Stimulated activated CD4-positive, alpha-beta T cell treated with anti-CD3 and anti-CD28 coated beads, Interleukin-1b, Interleukin-23, amount 100 ng/mL, for 1 hour (primary cell): ENCODE measurements at places on chromosomes 3 and 15.

DNA sequence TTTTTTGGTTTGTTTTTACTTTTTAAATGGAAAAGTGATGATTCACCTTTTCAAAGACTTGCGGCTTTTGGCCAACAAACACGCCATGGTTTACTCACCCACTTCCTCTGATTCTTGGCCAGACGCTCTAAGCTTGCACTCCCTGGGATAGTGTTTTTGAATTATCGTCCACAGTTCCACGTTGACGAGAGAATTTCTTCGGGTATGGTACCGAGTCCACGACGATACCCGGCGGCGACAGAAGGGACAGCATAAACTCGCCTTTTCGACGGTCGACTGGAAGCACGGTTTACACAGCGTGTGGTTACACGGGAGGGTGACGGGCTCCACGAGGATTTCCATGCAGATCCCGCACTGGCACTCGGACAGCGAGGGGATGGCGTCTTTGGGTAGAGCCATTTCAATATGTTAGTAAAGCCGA is 783 bp downstream of the RNF168 start:
- DNase-seq = peak; percentile 29

GRCh38 chr3:59245300-59245858 is 195.6 kb upstream of the CFAP20DC start:
- no peak for DNase-seq

GRCh38 chr3:22474706-22475445 is 723.9 kb upstream of the ZNF385D start:
- no peak for DNase-seq

- no peak for DNase-seq
Measured at GRCh38 chr3:77096966-77097890, 57.3 kb downstream of the ROBO2 start.

DNA sequence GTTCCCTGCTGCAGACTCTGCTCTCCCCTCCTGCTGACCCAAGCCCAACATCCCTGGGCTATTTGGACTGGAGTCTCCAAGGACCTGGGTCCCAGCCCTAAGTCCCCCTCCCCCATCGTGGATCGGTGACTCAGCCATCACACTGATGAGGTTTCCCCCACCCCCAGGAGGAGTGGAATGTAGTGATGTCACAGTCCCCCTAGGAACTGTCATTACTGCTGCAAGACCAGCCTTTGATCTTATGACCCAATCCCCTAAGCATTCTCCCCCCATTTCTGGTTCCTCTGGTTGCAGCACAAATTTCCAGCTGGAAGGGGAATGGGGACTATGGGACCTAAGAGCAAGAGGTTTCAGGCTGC is 63.4 kb upstream of the CSPG4 start:
- DNase-seq = no peak

DNA sequence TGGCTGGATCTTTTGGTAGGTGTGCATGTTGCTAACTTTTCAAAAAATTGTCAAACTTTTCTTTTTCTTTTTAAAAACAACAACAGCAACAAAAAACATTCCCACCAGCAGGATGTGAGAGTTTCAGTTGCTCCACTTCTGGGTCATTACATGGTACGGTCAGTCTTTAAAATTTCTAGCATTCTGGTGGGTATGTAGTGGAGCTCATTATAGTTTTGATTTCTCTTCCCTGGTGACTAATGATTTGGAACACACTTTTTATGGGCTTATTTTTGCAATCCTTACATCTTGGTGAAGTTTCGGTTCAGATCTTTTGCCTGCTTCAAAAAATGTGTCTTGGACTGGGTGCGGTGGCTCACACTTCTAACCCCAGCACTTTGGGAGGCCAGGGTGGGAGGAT is 19.3 kb downstream of the ATP1B3 start:
- no peak for DNase-seq

GRCh38 chr3:79086514-79086913 is 681.3 kb downstream of the ROBO1 start:
- no peak for DNase-seq

GRCh38 chr3:11739123-11739522 is 95.4 kb upstream of the VGLL4 start:
- DNase-seq = no peak

DNA sequence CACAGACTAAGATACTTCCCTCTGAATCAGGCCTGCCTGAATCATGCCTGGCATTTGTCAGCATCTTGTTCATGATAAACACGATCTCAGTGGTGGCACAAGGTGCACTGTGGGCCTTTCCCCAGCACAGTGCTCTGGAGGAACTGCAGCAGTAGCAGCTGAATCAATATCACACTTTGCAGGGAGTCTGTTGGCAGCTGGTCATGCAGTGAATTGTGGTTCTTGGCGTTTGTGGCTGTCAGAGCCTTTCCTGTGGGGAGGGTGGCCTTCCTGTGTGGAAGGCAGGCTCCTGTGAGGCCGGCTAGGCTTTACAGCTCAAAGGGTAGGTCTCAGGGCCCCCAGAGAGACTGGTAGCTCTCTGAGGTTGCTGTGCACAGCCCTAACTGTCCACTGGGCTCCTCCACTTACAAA is 54.4 kb upstream of the TLE3 start:
- no peak for DNase-seq

DNA sequence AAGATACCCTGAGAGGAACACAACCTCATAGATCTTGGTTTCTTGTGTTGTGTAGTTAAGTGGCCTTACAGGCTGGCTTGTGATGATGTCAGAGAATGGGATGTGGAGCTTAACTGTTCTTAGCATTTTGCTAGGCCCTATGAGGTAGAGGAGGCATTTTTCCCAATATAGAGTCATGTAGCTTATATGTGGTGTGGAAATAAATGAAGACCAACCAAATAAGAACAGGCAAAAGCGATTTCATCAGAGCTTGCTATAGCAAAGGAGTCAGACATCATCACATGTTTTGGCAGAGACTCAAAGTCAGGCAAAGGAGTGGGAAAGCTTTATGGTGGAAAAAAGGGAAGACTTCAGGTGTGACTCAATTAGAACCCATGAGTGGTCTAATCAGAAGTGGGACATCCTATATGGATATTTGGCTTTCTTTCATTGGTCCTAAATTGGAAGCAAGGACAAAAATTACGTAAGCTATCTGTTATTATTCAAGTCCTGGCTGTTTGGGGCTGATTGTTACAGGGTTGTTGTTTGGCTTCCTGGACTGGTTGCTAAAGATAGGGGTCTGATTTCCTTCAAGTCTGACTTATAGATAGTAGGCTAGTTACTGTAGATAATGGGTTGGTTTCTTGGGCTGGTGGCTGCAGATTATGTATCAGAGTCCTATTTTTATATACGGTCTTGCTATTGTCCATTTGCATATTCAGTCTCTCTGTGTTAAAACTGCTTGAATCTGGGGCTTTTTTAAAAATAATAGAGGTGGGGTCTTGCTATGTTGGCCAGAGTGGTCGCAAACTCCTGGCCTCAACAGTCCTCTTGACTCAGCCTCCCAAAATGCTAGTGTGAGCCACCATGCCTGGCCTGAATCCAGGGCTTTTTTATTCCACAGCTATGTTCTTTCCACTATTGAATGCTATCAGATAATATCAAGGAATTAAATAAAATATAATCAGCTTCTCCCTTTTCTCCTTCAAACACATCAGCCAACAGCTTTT is 30.3 kb upstream of the SETD2 start:
- no peak for DNase-seq

DNA sequence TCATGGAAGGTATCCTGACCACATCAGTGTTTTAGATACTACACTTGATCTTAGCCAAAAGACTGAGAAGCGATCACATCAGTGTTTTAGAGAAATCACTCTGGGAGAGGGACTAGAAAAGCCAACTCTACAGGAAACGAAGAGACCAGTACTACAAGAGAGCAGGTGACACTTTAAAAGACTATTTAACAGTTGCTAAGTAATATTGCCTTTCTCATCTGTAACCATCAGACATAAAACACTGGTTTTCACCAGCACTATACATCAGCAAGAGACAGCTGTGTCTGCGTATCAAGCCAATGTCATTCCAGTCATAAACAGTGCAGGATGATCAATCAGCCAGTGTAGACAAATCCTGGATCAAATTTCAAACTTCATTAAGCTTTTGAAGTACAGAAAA is 66.7 kb downstream of the GLB1 start:
- DNase-seq = no peak

GRCh38 chr3:150248116-150248887 is 159.8 kb upstream of the TSC22D2 start:
- DNase-seq = no peak

DNA sequence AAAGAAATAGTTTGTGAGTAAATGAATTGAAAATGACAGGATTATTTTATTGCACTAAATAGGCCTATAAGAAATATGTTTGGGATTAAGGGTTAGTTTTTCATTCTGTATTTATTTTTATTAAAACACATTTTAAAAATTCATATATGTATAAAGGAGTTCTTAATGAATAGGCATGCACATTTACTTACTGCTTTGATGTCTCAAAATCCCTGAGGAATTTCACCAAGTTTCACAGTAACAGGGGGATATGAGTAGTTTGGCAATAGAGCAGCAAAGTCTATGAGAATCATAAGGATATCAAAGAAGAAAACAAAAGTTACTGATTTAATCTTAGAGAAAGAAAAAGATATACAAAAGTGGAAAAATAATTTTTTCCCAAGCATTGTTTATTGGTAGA is 411.7 kb downstream of the NAALADL2 start:
- no peak for DNase-seq

GRCh38 chr3:89320186-89320585 is 212.8 kb downstream of the EPHA3 start:
- no peak for DNase-seq

DNA sequence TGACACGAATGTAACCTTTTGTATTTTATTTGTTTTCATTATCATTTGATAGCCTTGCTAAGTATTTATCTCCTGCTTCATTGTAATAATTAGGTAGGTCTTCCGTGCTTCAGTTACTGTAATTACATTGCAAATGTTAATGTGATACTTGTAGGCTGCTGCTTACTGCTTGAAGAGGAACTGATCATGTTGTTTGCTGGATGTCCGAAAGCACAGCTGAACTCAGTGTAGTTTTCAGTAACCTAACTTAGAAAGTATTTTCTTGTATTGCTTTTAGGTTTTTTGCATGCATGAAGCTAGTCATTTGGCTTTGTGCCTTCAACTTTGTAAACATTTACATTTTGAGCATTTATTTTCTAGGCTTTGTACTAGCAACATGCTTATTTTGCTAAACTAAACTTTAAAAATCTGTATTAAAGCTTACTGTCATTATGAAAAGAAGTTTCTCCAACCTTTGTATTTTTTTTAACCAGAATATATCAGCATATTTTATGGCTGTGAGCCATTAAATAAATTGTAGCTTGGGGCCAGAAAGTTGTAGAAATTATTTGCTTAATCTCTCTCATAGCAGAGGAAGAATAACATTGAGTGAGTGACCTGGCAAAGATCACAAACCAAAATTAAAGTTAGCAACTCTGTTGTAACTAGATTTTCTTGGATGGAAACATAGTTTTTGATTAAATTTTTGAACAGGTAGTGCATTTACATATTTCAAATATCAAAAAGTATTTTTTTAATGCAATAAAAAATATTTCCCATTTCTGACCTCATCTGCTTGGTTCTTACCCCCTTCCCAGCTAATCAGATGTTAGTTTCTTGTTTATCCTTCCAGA is 30.7 kb downstream of the SACM1L start:
- DNase-seq = no peak

- no peak for DNase-seq
Measured at GRCh38 chr15:48402427-48403177, 71.4 kb downstream of the DUT start.

DNA sequence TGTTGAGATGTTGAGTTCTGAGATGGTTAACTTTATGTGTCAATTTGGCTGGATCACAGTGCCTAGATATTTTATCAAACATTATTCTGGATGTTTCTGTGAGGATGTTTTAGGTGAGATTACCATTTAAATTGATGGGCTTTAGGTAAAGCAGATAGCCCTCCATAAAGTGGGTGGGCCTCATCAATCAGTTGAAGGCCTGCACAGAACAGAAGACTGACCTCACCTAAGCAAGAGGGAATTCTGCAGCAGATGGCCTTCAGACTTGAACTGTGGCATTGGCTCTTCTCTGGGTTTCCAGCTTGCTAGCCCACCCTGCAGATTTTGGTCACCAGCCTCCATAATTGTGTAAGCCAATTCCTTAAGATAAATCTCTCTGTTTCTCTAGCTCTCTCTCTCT is 260.4 kb upstream of the VEPH1 start:
- no peak for DNase-seq

GRCh38 chr15:79724312-79724711 is 172.5 kb downstream of the MTHFS start:
- DNase-seq = no peak

DNA sequence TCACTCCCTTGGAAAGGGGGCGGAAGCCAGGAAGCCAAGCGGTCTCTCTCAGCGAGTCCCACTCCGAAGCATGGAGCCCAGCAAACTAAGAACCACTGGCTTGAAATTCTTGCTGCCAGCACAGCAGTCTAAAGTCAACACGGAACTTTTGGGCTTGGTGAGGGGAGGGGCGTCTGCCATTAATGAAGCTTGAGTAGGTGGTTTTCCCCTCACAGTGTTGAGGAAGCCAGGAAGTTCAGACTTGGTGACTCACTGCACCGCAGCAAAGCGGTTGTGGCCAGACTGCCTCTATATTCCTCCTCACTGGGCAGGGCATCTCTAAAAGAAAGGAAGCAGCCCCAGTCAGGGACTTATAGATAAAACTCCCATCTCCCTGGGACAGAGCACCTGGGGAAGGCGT is 665.4 kb upstream of the CBLB start:
- no peak for DNase-seq

DNA sequence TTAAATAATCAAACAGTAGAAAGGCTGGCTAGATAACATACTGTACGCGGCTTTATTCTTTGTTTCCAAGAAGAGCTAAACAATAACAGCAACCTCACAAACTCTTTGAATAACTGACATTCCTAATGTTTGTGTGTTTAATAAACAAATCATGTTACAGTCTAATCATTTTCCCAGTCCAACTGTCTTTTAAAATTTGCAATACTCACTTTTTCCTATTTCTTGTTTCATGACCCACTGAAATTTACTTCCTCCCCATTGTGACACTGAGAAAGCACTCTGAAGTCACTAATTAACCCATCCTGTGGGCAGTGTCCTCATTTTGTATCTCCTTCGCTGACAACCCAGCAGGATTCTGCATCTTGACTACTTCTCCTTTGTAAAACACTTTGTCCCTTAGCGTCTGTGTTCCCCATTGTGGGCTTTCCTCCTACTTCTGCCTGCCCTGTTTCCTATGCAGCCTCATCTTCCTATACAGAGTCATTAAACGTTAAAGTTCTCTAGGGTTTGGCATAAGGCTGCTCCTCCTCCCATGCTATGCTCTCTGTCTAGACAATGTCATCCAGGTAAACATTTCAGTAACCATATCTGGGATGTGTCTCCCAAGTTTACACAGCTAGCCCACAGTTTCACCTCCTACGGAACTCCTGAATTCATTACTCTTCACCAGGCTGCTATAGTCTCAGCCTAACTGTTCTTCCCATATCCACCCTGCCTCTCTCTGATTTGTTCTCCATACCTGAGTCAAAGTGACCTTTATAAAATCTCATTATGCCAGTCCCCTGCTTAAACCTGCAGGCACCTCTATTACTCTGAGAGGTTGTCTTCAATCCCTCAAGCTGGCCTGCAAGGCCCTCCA is 148.9 kb downstream of the GREM1 start:
- no peak for DNase-seq

- no peak for DNase-seq
Measured at GRCh38 chr3:169759256-169759655, 5.6 kb downstream of the TERC start.

GRCh38 chr3:107599772-107600145 is 77.0 kb downstream of the BBX start:
- no peak for DNase-seq

GRCh38 chr3:31613654-31614053 is 80.9 kb downstream of the STT3B start:
- no peak for DNase-seq

GRCh38 chr15:85838655-85839054 is 43.9 kb upstream of the KLHL25 start:
- no peak for DNase-seq
